G401 (cell line): ENCODE measurements at places on chromosomes 7 and 10. TPM values are rescaled to one million over a fixed set of nuclear protein-coding genes. Genes with fewer than 3 reads are reported as not detected.

INMT gene
- total RNA-seq: 0.17 TPM in 1 of 2 replicates, not detected in the other

WDFY4 gene
- total RNA-seq: not detected in 2 replicates

COL17A1 gene
- total RNA-seq: 0.03 and 0.06 TPM in 2 replicates

OPALIN gene
- not detected in 2 replicates for total RNA-seq

CDK14 gene
- not detected in 2 replicates for total RNA-seq

SH3PXD2A gene
- 11.0 and 19.1 TPM in 2 replicates for total RNA-seq

- DNase-seq: no peak
These were observed 122.5 kb upstream of the KLF6 start for GRCh38 chr10:3907514-3907913.

DNA sequence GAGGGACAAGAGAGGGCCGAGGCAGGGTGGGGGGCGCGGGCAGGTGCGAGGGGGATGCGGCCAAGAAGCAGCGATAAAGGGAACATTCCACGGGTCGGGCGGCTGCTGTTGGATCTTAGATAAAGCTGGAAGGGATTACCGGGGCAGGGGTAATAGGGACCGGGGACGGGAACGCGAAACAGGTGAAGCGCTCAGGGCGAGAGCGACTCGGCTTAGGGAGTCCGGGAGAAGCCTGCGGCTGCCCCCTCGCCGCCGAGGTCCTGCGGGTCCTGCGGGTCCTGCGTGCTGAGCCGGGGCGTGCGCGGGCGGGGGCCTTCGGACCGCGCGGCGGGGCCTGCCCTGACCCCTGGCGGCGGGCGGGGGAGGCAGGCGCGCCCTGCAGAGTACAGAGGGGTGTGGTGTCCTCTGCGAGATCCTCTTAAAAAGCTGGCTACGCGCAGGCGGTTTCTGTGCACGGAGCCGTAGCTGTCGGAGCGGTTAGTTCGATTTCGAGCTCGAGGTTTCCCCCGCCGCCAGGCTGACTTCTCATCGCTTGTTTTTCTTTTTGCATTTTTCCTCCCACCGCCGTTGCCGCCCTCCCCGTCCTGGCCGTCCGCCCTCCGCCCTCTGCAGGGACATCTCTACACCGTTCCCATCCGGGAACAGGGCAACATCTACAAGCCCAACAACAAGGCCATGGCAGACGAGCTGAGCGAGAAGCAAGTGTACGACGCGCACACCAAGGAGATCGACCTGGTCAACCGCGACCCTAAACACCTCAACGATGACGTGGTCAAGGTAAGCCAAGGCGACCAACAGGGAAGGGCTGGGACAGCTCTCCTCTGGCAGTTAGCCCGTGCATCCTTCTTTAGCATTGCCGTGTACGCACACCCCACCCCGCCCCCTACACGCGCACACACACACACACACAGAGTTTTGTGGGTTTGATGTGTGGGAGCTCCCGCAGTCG is 1.4 kb downstream of the CAV1 start:
- no peak for DNase-seq

DNA sequence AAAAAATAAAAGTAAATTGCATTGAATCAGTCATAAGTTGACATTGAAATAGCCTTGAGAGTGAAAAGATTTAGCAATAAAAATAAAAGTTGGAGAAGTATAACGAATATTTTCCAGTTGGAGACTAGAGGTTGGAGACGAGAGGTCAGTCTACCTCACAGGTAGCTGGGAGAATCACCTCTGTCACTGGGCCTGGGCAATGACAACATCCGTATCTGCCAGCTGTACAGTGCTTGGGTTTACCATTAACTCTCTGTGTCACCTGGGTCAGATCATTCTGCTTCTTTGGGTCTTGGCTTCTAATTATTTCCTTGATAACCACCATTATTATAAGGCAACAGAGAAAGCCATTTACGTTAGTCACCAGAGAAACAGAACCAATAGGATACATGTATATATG is 62.0 kb upstream of the STEAP4 start:
- DNase-seq: no peak

- DNase-seq: peak; percentile 43
These were observed 24.6 kb upstream of the MKLN1 start for GRCh38 chr7:131302876-131303707.

DNA sequence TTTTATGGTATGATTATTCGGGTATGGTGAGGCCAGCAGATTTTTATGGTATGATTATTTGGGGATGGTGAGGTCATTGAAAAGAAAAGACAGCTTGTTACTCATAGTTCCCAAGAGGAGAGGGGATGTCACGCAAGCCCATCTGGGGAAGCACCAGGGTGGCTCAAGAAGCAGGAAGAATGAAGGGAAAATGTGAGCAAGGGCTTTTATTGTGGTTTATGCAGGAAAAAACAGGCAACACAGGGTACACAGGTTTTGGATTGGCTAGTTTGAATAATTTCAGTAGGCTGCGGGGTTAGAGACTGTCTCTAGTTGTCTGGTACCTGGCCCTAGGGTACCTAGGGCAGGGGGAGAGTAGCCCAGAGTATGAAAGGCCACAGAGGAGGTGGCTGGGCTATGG is 26.8 kb upstream of the DGKI start:
- no peak for DNase-seq

- no peak for DNase-seq
These were observed 634.1 kb downstream of the GALNT17 start for GRCh38 chr7:71766016-71766415.

DNA sequence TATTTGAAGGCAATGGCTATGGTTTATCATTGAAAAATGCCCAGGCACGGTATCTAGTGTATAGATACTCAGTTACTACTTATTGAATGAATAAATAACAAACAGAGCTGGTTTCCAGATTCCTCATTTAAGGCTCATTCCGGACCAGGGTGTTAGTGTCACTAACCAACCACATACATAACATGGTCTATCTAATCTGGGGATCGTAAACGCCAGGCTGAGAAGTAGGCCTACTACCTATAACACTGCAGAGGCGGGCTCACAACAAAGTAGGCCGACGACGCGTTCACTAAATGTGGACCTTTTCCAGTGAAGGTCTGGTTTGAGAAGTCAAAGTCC is 423 bp downstream of the LSM5 start:
- DNase-seq: no peak

DNA sequence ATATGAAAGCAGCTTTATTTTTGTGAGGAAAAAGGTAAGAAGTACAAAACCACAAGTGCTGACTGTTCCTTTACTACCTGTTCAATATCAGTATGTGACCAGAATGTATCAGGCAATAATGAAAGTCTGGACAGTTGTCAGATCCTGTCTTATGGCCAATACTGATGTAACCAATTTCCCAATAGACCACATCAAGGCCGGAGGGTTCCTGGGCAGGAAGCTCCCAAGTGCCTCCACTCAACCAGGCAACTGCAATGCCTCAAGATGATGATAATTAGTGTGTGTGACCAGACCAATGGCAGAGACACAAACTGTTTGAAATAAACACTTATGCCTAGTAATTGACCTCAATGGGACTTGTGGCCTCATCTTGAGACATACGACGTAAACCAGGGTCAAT is 149.4 kb upstream of the ASAH2 start:
- no peak for DNase-seq

DNA sequence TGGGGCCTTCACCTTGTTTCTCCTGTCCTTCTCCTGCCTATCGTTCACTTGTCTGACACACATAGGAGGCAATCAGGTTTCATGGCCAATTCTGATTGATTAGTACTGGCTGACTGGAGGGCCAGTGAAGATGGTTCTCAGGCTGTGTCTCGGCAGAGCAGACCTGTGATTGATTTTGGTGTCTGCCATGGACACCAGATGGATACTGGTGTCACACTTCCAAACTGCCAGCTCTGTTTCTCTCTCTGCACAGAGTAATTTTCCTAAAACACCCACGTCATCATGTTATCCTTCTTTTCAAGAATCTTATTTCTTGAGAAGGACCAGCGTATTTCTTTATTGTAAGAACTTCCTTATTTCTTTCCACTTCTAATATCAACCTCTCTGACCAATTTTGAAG is 117.1 kb downstream of the ICA1 start:
- DNase-seq: peak; percentile 77

DNA sequence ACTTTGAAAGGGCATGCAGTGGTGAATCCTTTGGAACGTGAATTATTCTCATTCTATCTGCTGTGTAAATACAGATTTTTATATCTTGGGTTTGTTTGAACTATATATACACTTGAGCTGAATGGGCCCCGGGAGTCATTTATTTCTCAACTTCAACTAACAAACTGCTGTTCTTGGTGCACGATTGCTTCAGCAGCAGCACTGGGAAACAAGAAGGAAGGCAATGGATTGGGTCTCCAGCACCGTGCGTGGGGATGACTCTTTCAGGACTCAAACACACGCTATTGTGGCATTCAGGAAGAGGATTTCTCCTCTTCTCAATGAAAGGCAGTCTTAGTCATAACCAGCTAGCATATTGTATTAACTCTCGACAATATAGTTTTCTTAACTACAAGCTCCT is 226.0 kb upstream of the NFE2L3 start:
- no peak for DNase-seq

DNA sequence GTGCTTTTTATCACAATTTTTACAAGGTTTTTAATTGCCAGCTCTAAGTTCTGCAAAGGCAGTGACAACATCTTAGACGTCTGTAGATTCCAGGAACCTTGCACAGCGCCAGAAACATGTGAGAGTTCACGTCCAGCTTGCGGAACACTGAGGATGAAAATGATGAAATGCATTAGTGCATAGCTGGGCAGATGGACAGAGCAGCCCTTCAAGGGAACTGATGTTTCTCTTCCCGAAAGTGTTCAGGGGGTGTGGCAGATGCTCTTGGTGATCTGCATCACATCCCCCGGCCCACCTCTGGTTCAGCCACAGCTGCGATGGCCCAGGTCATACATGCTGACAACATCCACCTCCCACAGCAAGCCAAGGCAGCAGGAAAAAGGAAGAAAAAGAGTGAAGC is 40.9 kb downstream of the ITIH5 start:
- no peak for DNase-seq
